M059J (cell line): ENCODE measurements at places on chromosomes 4 and X. TPM values are rescaled to one million over a fixed set of nuclear protein-coding genes. Genes with fewer than 3 reads are reported as not detected.

- no peak for DNase-seq
These were observed 134.3 kb upstream of the RPS6KA6 start for GRCh38 chrX:84322083-84322827.

DNA sequence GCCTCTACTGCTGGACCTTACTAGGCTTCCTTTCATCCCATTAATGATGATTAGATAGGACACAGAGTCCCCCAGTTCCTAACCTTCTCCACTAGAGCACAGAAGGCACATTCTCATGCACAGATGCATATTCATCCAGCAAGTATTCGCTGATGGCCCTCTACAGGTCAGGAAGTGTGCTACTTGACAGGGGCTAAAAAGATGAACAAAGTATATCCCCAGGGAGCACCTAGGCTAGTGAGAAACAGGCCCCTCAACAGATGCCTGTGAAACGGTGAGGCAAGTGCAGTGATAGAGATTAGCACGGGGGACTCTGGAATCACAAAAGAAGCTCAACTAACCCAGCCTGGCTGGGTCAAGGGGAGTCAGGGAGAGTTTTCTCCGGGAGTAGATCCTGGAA lies 95.8 kb downstream of the MGST2 start:
- DNase-seq = peak; percentile 50

MAGEA11 gene
- 0.07 and 0.42 TPM in 2 replicates for total RNA-seq

MSL3 gene
- total RNA-seq = 33.0 and 39.0 TPM in 2 replicates
